ENCODE measurements at places on chromosomes 4 and X. TPM values are rescaled to one million over a fixed set of nuclear protein-coding genes. Genes with fewer than 3 reads are reported as not detected.

DNA sequence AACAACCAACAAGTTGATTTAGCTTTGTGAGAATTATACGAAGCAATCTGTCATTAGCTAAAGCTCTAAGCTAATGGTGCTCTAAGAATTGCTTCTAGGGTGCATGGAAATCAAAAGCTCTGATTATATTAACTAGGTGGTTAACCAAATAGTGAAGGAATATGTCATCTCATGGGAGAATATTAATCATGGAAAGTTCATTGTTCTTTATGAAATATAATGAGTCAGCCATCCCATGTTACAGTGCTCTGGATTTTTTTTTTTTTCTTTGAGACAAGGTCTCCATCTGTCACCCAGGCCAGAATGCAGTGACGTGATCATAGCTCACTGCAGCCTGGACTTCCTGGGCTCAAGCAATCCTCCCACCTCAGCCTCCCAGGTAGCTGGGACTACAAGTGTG is 10.5 kb downstream of the DCAF8L2 start:
- DNase-seq, result no peak

DNA sequence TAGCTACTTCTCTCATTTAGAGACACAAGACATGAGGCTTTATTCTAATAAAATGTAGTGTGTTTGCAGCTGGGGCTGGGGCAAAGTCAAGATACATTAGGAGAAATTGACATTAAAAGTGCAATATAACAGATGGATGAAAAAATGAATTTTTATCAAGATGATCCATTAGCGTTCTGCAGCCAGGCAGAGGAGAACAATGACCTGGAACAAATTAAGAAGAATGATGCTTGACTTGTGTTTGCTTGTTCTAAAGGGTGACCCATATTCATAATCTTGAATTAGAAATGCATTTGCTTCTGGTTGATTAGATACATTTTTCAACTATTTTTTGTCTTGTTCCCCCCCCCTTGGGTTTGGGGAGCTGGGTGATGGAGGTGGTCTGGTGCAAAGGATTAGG is 439.5 kb upstream of the BOD1L1 start:
- no peak for DNase-seq

DNA sequence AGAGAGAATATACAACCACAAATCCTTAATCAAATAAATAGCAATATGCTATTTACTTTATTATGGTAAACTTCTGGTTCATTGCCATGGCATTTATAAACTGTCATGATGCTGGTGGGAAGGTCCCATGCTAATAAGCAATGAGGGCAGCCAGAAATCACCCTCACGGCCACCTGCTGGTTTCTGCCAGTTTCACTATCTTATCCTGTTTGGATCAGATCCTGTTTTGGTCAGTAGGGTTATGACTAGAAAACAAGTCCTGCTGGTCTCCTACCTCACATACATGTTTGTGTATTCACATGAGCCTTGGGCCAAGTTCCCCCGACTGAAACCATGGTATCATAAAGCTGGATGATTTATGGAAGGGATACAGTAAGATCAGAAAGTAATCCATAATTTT is 28.1 kb downstream of the XAGE5 start:
- DNase-seq, result no peak

Gene TRPC3
- not detected for total RNA-seq

Gene GLRA3
- not detected for total RNA-seq

- no peak for DNase-seq
Observed at GRCh38 chr4:77104388-77104787, 28.6 kb upstream of the CCNI start.
